Metanephros (tissue), 2 donors: ENCODE measurements at places on chromosomes 5 and 9. TPM values are rescaled to one million over a fixed set of nuclear protein-coding genes. Genes with fewer than 3 reads are reported as not detected.

Gene LPAR1
- 37.8 TPM for total RNA-seq

Gene LCN9
- total RNA-seq: not detected

Gene MSX2
- 0.47 TPM for total RNA-seq

Gene DMRT3
- 0.58 TPM for total RNA-seq

Gene FBXL17
- 26.0 TPM for total RNA-seq

Gene CCNG1
- total RNA-seq: 127 TPM

Gene OCLN
- total RNA-seq: 50.4 TPM

Gene FSTL4
- 2.6 TPM for total RNA-seq

Gene CHSY3
- 5.1 TPM for total RNA-seq

Gene DCP2
- 95.8 TPM for total RNA-seq

Gene DPYSL3
- total RNA-seq: 38.5 TPM

Gene SCGB3A1
- 0.88 TPM for total RNA-seq

Gene FRMD3
- total RNA-seq: 16.6 TPM

Gene ACTBL2
- not detected for total RNA-seq

Gene DBH
- total RNA-seq: 1.1 TPM
